ENCODE measurements at places on chromosomes 1 and 21.

- DNase-seq: no peak
These were observed 2.3 kb downstream of the SLC37A1 start for GRCh38 chr21:42515708-42516502.

DNA sequence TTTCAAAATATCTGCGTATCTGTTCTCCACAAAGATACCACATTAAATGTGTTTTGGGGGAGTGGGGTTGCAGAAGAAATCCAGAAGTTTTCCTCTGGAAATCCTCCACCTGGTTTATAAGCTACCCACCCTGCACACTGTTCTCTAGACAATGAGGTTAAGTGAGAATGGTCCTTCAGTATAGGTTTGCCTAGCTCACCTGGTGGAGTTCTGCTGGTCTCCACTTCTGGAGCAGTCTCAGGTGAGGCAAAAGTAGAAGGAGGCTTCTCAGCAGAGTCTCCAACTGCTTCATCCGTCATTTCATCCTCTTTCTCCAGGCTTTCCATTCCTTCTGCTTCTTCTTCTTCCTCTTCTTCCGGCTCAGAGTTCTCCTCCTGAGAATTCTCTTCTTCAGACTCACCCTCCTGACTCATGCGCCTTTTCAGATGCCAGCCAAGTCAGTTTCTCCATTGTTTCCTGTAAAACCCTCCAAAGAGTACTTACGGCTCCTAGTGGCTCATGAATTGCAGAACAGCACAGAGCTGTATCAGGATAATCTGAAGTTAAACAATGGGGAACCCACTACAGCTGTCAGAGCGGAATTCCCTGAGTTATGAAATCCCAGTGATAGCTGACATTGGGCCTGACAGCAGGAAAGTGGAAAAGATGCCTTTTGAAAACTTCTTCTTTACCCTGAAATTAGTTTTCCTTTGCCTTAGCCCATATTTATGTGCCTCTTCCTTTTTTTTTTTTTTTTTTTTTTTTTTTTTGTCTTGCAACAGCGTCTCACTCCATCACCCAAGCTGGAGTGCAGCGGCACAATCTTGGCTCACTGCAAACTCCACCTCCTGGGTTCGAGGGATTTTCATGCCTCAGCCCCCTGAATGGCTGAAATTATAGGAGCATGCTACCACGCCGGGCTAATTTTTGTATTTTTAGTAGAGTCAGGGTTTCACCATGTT lies 38.5 kb downstream of the MSTO1 start:
- DNase-seq: peak; percentile 75

- DNase-seq: no peak
These were observed 96.8 kb upstream of the LMO4 start for GRCh38 chr1:87231703-87232367.

- DNase-seq: no peak
These were observed 7.6 kb downstream of the NPPA start for GRCh38 chr1:11839727-11840705.

- DNase-seq: peak; percentile 59
These were observed at the start of gene PACC1 for GRCh38 chr1:212414328-212415106. TSS of gene PACC1 (minus strand) at chr1:212414886. CDS start at chr1:212414757, 129 bp downstream.

DNA sequence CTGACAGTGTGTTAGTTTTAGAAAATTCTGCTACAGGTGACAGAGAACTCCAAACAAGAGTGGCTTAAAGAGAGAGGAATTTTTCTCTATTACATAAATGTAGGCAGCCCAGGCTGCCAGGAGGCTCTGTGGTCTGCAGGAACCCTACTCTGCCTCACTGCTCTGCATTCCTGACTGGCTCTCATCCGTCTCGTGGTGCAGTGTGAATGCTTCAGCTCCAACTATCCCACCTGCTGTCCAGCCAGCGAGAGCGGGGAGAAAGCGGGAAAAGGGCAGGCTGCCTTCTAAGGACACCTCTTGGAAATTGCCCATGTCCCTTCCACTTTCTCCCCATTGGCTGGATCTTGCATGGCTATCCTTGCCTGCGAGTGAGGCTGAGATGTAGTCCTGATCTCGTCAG lies 131.3 kb downstream of the PEX14 start:
- no peak for DNase-seq
